ENCODE measurements at places on chromosomes 3 and 15.

DNA sequence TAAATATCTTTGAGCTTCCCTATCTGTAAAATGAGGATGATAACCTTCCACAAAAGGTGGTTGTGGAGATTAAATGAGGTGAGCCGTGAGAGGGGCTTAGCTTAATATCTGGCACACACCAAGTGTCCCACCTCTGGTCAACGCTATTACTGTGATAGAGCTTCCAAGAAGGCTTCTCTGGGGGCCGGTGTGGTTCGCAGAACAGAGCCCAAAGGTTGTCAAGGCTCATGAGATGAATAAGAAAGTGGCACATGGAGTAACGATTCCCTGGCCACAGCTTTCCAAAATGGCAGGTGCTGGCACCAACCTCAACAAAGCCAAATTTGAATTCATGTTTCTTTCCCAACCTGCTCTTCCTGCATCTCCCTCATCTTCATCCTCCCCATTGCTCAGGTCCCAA lies 10.4 kb downstream of the KY start:
- no peak for DNase-seq

DNA sequence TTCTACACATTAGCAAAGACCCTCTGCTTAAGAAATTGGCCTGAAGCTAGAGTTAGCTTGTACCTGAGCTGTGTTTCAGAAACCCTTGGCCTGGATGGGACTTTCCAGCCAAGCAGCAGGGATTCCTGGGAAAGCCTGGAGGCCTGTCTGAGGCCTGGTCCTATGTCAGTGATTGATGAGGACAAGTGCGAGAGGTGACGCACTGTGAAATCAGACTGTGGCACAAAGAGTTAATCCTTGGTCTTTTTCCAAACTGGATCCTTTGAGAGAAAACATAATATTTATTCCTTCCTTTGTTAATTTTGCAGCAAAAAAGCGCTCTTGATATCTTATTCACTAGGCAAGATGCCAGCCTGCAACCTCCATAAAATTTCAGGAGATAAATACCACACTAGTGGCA lies 225.0 kb upstream of the ATP11B start:
- DNase-seq: peak; percentile 59

- DNase-seq: no peak
These were observed 190.5 kb downstream of the GREM1 start for GRCh38 chr15:32908135-32908801.

GRCh38 chr15:31013863-31014607 lies 22.6 kb upstream of the MTMR10 start:
- no peak for DNase-seq

- DNase-seq: no peak
These were observed 16.5 kb downstream of the ST6GAL1 start for GRCh38 chr3:186946756-186947375.

DNA sequence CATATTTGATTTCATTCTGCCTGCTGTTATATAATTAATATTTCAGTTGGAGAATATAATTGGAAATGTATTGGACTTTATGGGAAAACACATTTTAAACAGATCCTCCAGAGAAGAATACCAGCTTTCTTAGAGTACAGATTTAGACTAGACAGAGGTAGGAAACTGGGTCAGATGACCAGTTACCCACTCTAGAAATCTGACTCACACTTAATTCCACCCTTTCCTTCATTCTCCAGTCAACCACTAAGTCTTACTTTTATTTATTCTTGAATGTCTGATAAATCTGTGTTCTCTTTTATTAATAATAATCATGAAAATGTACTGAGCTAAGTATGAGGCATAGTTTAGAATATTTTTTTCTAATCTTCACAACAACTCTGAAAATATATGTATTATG lies 110.7 kb downstream of the LRRC49 start:
- no peak for DNase-seq

- DNase-seq: no peak
These were observed 161.6 kb downstream of the TCF12 start for GRCh38 chr15:57079931-57080620.

All from NCI-H446 treated with DMSO at 0.1 percent for 48 hours (cell line).